ENCODE measurements at places on chromosomes 5 and 9.
A peak's percentile ranks its signal among the peaks of the same experiment; 100 is the strongest.

- DNase-seq = no peak
Measured at GRCh38 chr5:179878222-179879002, 19.8 kb upstream of the MRNIP start.

DNA sequence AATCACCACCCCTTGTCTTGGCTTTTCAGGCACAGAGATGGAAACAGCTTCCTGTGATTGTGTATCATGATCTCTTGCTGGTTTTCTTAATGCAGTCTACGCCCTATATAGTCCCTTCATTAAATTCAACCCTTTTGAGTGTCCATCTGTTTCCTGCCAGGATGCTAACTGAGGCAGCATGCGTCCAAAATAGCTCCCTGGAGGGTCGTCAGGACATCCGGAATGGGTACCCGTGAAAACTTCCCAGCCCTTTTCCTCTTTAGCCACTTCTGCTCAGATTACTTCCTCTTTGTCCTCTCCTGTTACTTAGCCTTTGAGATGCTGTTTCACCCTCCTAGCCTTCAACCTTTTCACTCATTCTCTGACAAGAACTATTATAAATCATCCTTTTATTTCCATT is 79.8 kb upstream of the KLF9 start:
- DNase-seq = no peak

GRCh38 chr9:2486988-2487387 is 134.6 kb upstream of the VLDLR start:
- DNase-seq = no peak

- DNase-seq = no peak
Measured at GRCh38 chr5:39905356-39905755, 480.6 kb upstream of the DAB2 start.

DNA sequence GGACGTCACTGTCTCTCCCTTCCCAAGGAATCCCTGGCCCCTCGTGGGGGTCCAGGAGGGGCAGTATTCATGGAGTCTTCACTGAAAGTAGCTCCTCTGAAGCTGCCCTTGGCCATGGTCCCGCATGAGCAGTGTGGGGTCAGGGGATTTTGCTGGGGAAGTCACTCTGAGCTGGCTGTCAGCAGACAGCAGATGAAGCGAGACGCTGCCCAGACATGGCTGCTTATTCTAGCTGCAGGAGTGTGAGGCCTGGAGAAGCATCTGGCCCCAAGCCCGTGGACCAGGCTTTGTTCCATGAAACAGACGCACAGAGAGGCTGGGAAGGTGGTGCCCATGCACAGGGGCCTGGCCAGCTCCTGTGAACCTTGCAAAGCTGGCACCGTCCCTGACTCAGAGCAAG is 21.5 kb upstream of the ASS1 start:
- DNase-seq = peak; percentile 93

- no peak for DNase-seq
Measured at GRCh38 chr5:77957931-77958521, 181.9 kb upstream of the TBCA start.

GRCh38 chr5:80810425-80810824 is 149.7 kb upstream of the RASGRF2 start:
- no peak for DNase-seq

DNA sequence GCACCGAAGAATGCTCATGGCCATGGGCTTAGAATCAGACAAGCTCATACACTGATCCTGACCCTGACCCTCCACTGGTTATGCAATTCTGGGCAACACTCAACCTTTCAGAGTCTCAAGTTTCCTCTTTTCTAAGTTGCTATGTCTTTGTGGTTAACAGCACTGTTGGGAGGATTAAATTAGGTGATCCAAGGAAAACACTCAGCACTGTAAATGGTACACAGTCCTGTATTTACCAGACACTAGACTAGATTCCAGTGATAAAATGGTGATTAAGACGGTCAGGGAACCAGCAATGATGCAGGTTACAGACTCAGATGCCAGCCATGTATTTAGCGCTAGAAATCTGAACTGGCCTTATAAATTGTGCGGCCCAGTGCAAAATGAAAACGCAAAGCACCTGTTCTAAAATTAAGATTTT is 8.1 kb downstream of the ARL15 start:
- no peak for DNase-seq

DNA sequence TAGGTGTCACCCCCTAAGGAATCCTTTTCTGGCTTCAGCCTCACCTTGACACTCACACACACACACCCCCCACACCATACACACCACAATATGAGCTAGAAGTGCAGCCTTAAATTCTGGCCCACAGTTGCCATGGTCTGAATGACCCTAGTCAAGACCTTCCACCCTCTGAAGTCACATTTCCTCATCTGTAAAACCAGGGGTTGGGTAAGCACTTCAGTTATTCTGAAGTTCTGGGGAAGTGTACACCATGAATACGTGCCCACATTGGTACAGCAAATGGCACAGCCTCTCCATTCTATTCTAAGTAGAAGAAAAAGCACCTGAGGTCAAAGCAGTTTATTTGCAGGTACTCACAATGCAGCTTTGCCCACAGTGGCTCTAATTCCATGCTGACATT is 372.8 kb upstream of the KLF4 start:
- DNase-seq = no peak

GRCh38 chr5:116271446-116272025 is 186.7 kb downstream of the COMMD10 start:
- DNase-seq = no peak

DNA sequence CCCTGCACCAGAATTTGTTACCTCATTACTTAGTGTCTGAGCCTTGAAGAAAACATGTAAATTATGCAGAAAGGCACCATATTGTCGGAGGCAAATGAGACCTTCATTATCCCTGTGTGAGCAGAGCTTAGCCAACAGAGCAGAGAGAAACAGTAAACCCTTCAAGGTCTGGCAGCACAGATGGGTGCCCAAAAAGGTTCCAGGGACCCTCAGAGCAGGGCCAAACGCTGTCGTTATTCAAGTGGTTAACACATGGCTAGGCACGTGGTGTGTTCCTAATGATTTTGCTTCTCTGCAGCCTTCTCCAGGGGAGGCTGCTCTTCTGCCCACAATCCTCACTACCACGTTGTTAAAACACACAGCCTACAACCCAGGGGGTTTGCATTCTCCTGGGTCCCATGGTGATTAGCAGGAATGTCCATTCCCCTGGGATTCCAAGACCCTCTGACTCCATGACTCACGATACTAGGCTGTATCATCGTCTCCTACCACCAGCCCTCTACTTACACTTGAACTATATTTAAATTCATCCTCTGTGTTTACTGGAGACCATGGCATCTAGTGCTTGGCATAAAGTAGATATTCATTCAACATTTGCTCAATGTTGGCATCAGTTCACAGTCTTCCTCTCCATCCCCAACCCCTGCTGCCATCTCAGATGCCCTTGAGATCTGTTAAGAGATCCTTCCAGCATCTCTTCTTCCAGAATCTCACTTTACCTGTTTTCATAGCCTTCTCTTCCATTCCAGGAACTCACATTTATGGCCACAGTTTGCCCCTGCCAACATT is 174.5 kb upstream of the RAD23B start:
- DNase-seq = no peak

GRCh38 chr5:2135833-2136232 is 253.1 kb upstream of the IRX4 start:
- no peak for DNase-seq

GRCh38 chr9:69249337-69249736 is 75.3 kb downstream of the TJP2 start:
- no peak for DNase-seq

DNA sequence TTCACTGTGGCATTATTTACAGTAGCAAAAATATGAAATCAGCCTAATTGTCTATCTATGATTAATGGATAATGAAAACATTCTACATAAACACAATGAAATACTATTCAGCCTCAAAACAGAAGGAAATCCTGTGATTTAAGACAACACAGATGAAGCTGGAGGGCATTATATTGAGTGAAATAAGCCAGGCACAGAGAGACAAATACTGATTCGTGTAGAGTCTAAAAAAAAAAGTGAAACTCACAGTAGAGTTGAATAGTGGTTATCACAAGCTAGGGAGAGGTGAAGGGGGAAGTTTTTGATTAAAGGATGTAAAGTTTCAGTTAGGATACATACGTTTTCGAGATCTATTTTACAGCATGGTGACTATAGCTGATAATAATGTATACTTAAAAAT is 122.2 kb downstream of the ADAMTS6 start:
- DNase-seq = no peak

GRCh38 chr5:6159832-6160430 is 218.4 kb downstream of the MED10 start:
- DNase-seq = no peak

GRCh38 chr5:172411484-172412072 is 42.7 kb downstream of the SH3PXD2B start:
- DNase-seq = no peak

DNA sequence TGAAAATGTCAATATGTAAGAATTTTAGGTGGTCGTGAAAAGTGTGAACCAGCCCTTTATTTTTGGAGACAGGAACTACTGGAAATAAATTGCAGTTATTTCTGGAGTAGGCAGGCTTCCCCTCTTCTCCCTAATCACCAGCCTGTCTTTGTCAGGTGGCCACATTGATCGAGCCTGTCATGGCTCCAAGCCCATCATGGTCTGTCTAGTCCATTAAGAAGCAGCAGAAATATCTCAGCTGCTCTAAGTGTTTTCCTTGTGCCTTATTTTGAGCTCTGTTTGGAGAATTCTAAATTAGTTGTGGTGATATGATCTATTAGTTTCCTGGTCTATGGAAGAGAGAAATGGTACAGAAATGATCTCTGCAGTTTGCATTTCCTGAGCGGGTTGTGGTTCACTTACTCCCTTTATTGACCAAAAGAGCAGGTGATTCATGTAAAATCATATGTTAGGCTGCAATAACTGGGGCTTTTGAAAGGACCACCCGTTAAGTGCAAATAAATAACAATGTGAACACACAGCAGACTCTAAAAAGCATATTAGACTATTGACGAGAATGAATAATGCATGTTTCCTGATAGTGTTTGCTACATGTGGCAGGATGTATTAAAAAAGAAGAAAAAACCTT is 42.3 kb downstream of the BASP1 start:
- no peak for DNase-seq

GRCh38 chr5:58929726-58930125 is 346.9 kb downstream of the RAB3C start:
- no peak for DNase-seq

DNA sequence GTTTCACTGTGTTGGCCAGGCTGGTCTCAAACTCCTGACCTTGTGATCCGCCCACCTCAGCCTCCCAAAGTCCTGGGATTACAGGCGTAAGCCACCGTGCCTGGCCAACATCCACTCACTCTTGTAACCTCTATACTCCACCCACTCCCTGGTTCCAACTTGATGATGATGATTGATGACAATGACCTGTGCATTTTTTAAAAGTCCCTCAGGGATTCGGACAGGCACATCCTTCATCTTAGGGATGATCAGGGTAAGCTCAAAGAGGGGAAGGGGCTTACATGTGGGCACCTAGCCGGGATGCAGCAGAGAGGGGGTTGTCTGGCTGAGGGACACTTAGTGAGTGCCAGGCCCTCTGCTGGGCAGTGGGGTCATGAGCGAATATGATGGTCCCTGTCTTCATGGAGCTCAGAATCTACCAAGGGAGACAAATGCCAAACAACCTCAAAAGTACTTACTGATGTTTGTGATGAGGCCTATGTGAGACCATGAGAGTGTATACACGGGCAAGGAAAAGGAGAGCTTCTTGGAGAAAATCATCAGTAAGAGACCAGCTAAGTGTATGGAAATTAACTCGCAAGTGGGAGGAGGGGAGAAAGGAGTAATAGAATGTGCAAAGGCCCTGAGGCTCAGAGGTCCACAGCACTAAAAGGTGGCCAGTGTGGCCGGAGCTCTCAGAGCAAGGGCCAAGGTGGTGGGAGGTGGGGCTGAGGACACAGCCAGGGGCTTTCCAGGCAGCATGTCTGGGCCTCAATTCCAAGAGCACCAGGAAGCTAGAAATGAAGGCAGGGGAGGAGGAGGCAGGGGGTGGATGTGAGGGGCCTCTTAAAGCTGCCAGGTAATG is 27.4 kb downstream of the LHX2 start:
- no peak for DNase-seq

- no peak for DNase-seq
Measured at GRCh38 chr5:9622971-9623421, 7.2 kb downstream of the TAS2R1 start.
